ENCODE measurements at places on chromosomes 16 and 17.

DNA sequence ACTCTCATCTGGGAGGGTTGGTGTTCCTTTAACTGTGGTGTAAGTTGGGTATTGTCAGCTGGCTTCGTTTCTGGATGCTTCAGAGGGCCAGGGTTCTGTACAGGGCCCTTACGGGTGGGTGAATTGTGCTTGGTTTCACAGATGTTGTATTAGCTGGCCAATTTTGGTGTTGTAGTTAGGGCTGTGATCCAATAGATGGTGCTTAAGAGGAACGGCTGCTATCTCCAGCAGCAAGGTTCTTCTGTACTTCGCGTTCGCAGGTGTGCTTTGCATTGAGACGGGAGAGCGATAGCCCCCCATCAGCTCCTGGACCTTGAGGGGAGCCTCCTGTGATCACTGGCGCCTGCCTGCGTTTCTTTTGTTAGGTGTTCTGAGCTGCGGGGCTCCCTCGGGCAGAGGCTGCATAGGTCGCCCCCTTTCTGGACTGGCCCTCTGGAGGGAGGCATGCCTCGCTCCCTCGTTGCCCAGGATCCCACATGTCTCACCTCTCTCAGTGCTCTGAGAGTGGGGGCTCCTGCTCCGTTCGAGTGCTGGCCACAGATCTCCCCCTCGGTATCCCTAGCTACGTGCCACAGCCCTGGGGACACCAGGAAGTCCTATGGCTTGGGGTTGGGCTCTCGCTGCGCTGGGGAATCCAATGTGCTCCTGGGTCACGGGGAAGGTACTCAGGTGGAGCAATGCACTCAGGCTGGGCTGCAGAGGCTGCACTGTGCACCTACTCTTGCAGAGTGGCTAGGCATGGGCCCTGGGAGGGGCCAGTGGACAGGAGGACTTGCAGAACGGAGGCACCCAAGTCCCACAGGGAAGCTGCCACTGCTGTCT is 837 bp upstream of the PRDM7 start:
- DNase-seq: no peak

- no peak for DNase-seq
Measured at GRCh38 chr16:4067262-4068001, 48.8 kb downstream of the ADCY9 start.

DNA sequence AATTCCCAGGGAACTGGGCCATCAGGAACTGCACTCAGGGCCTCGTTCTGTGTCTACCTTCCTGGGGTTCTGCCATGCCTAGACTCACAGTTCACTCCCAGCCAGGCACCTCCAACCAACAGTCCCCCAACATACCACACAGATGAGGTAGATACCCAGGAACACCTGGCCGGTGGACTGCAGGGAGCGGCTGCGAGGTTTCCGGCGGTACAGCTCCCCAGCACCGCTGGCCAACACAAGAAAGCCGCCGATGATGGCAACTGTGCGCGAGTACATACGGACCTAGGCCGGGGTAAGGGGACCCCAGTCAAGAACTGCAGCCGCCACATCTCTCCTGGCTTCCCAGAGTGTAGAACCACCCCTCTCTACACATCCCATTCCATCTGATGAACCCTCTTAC is 1.9 kb downstream of the TMEM101 start:
- DNase-seq: no peak

DNA sequence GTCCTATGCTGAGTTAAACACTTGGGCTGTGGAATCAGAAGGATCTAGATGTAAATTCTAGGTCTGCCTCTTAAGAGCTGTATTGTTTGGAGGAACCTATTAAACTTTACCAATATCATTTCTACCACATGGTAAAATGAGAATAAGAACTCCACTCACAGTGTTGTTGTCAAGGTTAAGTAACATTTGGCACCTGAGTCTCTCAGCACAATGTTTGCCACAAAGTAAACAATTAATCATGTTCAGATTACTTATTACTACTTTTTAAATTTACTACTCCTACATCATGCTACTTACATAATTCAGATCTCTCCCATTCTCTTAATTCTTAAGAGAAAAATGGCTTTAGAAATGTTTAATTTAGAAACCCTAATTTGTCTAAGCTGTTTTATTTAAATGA is 305.9 kb downstream of the CA10 start:
- no peak for DNase-seq

GRCh38 chr16:77849646-77850258 is 61.4 kb downstream of the VAT1L start:
- no peak for DNase-seq

- DNase-seq: no peak
Measured at GRCh38 chr17:74196541-74197317, 6.7 kb upstream of the RPL38 start.

GRCh38 chr17:58402047-58402446 is 15.3 kb downstream of the RNF43 start:
- DNase-seq: no peak

DNA sequence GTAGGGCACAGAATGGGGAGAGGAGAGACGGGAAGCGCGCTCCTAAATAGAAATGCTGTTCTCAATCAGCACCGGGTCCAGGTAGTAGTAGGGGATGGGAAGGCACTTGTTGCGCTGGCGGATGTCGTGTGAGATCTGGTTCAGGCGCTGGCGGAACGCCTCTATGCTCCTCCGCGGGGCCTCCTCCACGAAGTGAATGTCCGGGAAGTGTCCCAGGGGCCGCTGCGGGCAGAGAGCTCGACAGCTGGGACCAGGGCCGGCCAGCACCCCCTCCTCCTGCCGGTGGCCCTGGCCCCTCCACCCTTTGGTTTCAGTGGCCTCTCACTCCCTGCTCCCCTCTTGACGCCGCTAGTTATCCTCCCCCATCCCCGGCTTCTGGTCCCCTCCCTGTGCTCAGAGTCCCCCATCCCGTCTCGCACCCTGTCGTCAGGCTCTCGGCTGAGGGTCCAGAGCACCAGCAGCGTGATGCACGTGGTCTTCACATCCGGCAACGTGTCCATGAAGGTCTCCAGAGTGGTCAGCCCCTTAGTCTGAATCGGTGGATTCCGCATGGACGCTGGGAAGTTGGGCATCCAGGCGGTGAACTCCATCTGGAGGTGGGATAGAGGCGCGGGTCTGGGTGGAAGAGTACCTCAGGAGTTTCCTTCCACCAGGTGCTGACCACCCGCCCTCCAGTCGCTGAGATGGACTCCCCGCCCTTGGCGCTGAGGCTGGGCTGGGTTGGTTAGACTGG is 14.6 kb downstream of the ALOX12B start:
- DNase-seq: no peak

GRCh38 chr17:1730326-1731193 is 6.1 kb downstream of the WDR81 start:
- no peak for DNase-seq

GRCh38 chr17:8855477-8856204 is 11.8 kb downstream of the PIK3R6 start:
- DNase-seq: no peak

DNA sequence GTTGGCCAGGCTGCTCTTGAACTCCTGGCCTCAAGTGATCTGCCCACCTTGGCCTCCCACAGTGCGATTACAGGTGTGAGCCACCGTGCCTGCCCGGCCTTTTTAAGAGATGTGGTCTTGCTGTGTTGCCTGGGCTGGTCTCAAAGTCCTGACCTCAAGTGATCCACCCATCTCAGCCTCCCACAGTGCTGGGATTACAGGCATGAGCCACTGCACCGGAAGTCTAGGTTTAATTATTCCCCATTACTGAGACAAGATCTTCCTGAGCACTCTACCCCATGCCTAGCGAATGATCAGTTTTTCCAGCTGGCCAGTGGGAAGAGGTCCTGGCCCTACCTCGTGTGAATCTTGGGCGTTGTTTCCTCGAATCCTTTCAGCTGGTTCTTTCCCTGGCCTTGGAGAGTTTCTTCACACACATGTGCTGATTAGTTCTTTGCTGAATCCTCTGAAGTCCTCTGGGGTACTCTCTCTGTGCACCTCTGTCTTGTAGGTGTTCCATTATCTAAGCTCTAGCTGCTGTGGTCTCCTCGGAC is 18.9 kb downstream of the C16orf54 start:
- DNase-seq: no peak

- DNase-seq: no peak
Measured at GRCh38 chr17:45338996-45339535, 22.2 kb upstream of the MAP3K14 start.

DNA sequence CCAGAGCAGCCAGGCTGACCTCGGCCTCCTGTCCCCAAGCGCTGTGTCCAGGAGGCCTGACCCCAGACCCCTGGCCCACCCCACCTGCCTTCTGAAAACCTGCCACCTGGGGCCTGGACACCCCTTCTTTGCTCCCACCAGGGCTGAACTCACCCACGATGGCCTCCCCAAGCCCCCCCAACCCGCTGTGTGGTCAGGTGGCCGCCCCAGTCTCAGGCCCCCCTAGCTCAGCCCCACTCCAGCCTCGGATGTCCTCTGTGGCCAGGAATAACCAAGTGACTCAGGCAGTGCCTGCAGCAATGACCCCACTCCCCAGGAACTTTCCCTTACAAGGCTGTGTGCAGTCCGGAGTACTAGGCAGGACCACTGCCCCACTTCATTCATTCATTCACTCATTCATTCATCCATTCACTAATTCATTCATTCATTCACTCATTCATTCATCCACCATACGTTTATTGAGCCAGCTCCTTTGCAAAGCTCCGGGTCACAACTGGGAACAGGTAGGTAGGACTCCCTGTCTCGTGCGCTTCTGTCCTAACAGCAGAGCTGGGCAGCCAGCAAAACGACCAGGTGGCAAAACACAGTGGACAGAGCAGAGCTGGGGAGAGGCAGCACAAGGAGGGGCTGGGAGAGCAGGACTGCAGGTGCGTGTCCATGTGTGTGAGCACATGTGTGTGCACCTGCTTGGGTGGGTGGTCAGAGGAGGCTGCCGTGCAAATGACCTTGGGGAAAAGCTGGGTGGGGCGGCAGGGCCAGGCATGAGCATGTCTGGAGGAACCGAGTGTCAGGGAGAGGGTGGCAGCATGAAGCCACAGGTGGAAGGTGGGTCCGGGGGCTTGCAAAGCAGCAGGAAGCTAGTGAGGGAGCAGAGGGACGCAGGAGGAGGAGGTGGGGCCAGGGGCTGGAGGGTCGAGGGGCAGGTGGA is 75.8 kb upstream of the CBX4 start:
- no peak for DNase-seq

DNA sequence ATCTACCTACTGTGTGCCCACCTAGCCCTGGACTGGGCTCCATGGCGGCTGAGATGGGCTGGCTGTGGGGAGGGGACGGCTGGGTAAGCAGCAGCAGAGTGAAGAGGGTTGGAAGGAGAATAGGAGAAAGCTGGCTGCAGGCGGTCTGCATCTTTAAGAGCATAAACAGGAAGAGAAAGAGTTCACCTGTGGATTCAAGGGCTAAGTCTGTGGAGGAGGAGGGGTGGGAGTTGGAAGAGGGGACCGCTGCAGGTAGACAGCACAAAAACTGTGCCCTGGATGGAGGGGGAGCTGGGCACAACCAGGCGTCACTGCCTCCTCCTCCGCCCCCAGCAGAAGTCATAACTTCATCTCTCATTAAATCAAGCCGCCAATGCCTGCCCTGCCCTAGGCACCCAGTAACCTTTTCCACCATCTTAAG is 677 bp downstream of the SLC13A2 start:
- no peak for DNase-seq

DNA sequence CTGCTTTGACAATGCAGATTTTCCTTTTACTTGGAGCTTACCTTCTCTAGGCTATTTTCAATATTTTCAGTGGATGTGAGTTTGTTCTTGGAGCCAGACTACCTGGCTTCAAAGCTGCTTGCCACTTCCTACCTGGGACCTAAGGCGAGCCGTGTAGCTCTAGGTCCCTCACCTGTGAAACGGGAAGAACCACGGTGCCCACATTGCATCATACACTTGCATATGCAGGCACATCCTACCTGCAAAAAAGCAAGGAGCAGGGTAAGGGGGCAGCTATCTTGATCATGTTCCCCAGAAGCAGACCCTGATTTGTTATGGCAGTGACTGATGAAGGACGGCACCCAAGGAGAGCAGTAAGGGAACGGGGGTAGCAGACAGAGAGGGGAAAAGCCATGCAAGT is 27.0 kb upstream of the MPRIP start:
- no peak for DNase-seq

GRCh38 chr17:76598004-76598439 is 12.4 kb upstream of the ST6GALNAC2 start:
- no peak for DNase-seq

- no peak for DNase-seq
Measured at GRCh38 chr17:82866590-82867191, 26.9 kb upstream of the ZNF750 start.

DNA sequence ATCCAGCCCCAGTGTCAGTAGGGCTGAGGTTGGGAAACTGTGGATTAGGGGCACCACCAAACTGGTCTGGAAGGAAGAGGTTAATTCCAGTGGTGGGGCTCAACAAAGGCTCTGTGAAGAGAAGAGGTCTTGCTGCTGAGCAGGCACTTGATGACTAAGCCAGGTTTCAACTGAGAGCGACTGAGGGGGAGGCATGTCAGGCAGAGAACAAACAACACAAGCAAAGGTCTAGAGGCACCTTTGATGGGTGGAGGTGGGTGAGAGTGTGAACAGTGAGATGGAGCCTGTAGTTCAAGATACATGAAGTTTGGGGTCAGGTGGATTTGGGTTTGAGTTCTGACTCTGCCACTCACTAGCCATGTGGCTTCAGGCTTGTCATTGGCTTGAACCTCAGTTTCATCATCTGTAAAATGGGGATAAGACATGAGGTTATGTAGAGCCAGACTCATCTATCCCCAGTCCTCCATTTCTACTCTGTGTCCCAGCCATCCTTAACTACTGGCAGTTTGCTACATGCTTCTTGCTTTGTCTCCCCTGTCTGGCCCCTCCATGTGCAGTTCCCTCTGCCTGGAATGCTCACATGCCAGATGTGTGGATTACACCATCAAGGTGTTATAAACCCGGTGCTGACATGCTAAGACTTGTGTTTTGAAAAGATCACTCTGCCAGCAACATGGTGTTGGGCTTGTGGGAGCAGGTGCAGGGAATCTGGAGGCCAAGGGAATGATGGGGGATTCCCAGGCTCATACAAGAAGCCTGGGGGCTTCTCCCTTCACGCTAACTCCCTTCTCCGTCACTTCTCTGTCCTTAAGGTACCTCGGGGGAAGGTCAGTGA is 3.0 kb upstream of the RMI2 start:
- no peak for DNase-seq

DNA sequence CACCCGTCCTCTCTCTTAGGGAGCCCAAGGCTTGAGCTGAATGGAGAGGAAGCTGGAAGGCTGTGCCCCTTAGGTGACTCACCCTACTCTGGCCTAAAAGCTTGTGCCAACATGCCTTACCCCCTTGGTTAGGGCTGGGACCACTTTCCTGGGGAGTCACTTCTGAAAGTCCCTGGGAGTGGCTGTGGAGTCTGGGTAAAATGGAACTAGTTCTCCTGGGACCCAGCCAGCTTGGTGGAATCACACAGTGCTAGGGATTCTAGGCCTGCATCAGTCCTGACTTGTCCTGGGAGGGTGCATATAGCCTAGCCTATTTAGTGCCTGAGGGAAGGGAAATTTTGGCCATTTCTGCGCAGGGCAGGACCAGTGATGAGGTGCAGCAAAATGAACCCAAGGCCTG is 10.5 kb downstream of the MMP28 start:
- DNase-seq: no peak

Measured in activated CD8-positive, alpha-beta memory T cell treated with anti-CD3 and anti-CD28 coated beads, Interleukin-2, amount 50 U/mL, for 4 hours (primary cell).